ENCODE measurements at places on chromosomes 13 and 19.

- no peak for DNase-seq
These were observed 118.4 kb downstream of the COG6 start for GRCh38 chr13:39773833-39774232.

DNA sequence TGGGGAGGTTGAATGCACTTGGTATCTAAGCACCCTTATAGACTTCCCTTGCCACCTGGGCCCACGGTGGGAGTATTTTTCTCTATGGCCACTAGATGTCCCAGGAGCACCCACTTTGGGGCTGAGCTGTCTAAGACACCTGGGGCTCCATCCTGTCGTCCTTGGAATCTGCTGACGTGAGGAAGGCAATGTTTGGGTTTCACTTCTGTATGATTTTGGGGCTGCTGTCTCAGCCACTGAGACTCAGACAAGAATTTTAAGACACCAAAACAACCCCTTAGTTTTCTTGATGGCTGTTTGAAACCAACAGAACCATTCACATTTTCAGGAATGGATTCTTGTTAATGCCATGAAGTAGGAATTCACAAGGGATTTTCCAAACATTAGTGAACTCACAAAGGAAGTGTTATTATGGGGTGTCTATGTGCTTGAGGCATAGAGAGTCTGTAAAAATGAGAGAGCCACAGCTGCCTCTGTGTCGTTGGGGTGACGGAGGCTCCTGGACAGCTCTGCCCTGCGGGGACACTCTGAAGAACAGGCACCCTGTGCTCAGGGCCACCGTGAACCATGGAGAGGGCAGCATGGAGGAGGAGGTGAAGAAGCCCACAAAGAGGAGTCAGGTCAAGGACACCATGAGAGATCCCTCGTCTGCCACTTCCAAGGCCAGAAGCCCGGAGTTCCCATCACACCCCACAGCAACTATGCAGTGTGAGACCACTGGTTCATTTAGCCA, 106.8 kb upstream of the SPATA13 start:
- peak; percentile 61 for DNase-seq

DNA sequence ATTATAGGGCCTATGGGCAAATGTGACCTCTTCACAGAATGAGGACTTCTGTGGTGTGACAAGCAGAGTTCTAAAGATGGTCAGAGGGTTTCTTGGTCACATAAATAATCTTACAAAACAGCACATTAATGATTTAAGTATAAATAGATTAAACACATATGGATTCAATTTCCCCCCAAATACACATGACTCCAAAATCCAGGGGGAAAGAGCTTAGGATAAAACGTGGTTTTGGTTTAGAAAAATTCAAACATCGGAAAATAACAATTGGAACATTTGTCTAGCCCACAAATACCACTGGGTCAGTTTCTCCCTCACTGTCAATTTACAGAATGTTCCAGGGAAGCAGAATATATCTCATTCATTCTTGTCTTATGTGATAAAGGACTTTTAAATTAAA, 283.1 kb downstream of the COG6 start:
- no peak for DNase-seq

DNA sequence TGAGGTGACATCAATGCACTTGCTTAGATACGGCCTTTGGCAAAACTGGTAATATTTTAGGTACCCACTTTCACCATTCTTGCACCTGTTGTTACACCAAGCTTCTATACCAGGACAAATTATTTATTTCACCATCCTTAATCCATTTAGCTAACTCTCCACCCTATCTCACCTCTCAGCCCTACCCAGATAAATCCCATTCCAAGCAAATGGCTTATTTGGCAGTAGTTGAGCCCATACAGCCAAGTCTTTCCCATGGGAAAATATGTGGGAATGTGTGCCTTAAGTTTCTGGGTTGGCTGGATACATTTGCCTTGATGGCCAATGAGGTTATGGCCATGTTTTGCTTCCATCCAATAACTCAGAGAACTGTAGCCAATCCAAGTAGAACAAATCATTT, 551.9 kb downstream of the GPC6 start:
- DNase-seq, result no peak

DNA sequence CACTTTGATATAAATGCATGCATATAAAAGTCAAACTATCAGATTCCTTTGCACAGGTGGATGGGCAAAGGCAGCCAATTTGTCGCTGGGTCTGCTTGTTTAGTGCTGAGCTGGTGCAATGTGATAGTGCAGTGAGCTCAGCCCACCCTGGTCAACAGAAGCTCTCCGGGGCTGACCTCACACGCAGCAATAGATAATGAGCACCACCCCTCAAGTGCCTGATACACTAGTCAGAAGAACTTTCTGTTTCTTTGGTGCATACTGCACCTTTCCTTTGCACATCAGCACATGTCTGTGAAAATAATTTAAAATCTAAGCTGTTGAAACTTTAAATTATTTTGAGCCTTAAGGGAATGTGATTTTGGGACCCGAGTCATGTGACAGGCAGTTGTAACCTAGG, 20.2 kb downstream of the ATP8A2 start:
- DNase-seq, result no peak

DNA sequence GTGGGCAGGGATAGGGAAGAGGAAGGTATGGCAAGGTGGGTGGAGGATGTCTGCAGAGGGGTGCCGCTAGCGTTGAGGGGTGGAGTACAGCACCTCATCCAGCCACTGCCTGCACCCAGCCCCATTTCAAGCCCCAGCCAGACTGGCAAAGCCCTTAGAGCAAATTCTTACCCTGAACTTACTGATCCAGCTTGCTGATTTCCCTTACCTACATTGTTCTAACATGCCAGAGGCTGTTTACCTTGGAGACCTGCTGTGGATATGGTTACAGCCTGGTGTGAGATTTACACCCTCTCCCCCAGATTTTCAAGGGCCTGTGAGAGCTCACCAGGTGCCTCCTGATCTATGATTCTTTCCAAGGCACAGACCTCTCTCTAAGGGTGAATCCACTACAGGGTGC, 86.0 kb downstream of the ZNF726 start:
- no peak for DNase-seq

- DNase-seq, result no peak
These were observed 694.4 kb upstream of the SLITRK5 start for GRCh38 chr13:86976521-86977324.

GRCh38 chr13:75103976-75104375, 378.0 kb downstream of the TBC1D4 start:
- DNase-seq, result no peak

DNA sequence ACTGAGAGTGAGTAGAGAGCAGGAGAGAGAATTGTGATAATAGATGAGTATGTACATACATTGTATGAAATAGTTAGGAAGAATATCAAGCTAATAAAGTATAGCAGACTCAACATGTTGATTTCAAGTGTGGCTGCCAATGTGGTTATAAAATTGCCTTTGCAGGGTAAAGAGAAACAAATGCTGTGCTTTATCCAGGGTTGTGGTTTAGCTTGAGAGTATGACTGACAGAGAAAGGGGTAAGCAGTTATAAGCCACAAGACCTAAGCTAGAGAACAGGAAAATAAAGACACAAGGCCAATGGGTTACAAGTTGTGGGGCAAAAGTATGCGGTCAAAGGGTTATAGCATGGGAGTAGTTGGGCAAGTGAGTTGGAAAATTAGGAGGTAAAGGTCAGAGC, 1217.5 kb downstream of the DIAPH3 start:
- DNase-seq, result no peak

DNA sequence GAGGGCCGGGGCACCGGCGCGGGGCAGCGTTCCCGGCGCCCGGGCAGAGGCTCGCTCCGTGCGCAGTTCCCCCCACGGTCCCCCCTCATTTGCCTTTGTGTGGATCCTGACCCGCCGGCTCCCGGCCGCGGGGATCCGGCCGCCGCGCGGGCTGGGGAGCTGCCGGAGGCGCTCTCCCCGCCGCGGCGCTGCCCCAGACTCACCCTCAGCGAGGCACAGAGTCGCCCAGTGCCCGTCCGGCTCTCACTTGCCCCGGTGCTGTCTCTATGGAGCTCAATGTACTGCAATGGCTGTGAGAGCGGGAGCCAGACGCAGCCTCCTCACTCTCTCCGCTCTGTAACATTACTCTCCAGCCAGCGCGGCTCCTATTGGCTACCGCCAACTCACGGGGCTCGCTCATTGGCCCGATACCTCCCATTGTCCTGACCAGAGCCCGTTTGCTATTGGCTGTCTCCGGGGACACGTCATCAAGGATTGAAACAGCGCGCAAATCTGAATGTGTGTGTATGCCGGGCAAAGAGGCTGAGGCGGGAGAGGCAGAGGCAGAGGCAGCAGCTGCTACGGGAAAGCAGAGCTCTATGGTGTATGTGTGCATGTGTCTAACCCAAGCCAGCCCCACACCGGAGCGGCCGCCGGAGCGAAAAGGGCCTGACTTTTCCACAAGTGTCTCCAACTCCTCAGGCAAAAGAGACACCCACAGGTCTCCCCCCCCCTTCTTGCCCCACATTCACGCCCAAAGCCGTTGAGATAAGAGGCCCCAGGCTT, at the start of gene HMGB1:
Gene HMGB1 (minus strand): TSS at position 344 of the 765 bp plus-strand sequence. CDS start 2,256 bp downstream, outside the sequence.
- DNase-seq, result peak; percentile 99

DNA sequence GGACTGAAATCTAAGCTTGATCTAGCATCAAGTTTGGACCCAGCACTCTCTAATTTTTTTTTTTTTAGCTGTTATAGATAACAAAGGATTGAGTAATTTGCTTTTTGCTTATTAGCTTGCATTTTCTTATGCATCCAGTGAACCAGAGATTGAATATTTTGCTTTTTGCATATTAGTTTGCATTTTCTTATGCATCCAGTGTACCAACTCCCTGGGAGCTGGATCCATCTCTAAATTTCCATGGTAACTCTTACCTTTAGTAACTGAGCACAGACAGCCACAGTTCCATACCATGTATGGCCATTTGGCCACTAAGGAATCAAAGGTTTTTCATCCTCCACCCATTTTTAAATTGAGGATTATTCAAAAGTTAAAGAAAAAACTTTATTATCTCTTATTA, 8.7 kb upstream of the ZNF548 start:
- no peak for DNase-seq

DNA sequence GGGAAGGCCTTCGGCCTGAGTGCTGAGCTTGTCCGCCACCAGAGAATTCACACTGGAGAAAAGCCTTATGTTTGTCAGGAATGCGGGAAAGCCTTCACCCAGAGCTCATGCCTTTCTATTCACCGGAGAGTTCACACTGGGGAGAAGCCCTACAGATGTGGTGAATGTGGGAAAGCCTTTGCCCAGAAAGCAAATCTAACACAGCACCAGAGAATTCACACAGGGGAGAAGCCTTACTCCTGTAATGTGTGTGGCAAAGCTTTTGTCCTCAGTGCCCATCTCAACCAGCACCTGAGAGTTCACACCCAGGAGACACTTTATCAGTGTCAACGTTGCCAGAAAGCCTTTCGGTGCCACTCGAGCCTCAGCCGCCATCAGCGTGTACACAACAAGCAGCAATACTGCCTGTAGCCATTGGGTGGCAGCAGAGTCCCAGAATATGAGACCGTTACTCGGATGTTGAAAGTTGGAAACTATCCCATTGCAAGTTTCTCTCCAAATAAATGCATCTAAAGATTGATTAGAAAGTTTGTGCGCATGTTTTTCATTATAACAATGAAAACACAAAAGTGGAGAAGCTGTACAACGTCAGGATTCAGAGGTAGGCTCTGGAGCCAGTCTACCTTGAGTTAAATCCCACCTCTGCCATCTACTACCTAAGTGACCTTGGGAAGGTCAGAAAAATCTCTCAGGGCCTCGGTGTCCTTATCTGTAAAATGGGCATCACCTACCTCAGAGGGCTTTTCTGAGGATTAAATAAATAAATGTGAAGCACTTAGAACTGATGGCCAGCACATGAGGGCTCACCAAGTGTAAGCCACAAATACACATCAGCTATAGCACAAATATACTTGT, 21.1 kb downstream of the ZNF473 start:
- peak; percentile 57 for DNase-seq

DNA sequence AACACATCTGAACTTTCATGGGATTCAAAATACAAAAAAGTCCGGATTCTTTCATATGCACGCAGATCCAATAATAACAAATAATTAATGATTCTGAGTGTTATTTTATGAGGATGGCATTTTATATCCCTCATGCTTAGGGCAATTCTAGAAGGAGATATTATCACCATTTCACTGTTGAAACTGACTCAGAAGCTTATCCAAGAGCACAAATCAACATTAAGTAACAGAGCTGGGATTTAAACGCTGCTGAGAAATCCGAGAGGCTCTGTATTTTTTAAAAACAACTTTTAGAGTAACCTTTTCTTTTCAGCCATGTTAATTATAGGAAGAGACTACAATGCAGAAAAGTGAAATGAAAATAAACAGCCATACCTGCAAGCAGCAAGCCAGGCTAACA, 30.3 kb downstream of the ATP7B start:
- DNase-seq, result no peak

DNA sequence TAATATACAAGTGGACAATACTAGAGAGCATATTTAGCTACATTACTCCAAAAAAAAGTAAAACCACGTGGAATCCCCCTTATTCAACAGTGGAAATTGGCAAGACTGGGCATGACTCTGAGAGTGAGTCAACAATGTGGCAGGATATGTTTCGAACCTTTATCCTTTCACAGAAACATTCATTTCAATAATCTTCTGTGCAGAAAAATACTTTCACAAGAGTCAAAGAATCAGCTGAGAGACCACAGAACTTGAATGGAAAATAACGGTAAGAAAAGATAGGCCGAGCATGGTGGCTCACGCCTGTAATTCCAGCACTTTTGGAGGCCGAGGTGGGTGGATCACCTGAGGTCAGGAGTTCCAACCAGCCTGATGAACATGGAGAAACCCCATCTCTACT, 25.1 kb upstream of the CD70 start:
- no peak for DNase-seq

DNA sequence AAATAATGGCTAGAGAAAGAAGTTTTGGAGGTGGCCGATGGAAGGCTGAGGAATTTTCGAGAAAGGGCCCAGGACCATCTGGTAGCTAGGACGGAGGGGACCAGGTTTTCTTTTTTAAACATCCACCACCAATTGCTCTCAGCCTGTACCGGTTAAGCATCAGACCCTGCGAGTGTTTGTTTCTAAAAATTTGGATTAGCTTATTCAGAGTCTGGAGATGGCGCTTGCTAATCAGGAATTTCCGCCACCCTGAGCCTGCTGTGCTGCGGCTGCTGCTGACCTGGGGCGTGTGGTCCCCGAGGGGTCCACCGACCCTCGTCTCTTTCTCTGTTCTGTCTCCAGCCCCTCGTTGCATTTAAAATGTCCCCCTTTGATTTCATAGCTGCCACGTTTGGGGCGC, 2.0 kb downstream of the UHRF1 start:
- no peak for DNase-seq

GRCh38 chr13:50760751-50761150, 82.7 kb downstream of the DLEU7 start:
- DNase-seq, result no peak

- no peak for DNase-seq
These were observed 1582.8 kb downstream of the OLFM4 start for GRCh38 chr13:54611390-54611789.

GRCh38 chr13:18993884-18994660, 187.6 kb downstream of the TUBA3C start:
- DNase-seq, result no peak

DNA sequence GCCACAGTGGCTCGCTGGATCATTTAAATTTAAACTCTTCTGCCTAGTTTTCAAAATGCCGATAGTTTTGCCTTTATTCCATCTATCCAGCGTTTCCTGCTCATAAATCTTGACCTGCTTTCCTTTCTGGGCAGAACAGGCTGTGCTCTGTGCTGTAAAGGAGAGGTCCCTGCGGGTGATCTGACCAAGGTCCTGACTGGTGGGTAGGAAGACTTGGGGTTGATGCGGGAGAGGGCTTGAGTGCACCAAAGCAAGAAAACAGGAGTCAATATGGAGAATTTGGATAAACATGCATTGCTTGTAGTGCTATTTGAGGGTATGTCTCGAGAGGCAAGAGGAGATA, 533.6 kb downstream of the MYO16 start:
- no peak for DNase-seq

- DNase-seq, result no peak
These were observed 3.2 kb downstream of the ZNF441 start for GRCh38 chr19:11769995-11770394.
